ENCODE measurements at places on chromosomes 3 and 15. TPM values are rescaled to one million over a fixed set of nuclear protein-coding genes. Genes with fewer than 3 reads are reported as not detected.
A peak's percentile ranks its signal among the peaks of the same experiment; 100 is the strongest.

GRCh38 chr15:88476635-88477060 is 9.1 kb downstream of the MRPS11 start:
- DNase-seq: peak; percentile 15

GRCh38 chr3:101938262-101938847 is 89.0 kb downstream of the NFKBIZ start:
- DNase-seq: no peak

DNA sequence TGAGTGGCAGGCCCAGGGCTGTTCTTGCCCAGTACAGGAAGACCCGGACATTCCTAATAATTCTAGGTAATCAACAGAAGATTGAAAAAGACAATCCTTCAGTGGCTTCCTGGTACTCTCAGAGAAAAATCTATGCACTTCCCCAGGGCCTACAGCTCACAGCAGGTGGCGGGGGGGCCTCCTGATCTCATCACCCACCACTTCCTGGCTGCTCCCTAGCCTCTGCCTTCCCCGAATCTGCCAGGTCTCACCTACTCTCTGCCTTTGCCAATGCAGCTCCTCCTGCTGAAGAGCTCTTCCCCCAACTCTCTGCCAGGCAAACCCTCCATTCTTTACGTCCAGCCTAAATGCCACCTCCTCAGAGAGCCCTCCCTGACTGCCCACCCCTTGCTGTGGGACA is 37.5 kb downstream of the EHD4 start:
- no peak for DNase-seq

The REC114 gene
- not detected for total RNA-seq

The CCR1 gene
- 0.10 TPM for total RNA-seq

GRCh38 chr3:62110443-62111225 is 262.7 kb downstream of the FEZF2 start:
- no peak for DNase-seq

- DNase-seq: no peak
These were observed 134.6 kb downstream of the MEIS2 start for GRCh38 chr15:36965570-36966342.

DNA sequence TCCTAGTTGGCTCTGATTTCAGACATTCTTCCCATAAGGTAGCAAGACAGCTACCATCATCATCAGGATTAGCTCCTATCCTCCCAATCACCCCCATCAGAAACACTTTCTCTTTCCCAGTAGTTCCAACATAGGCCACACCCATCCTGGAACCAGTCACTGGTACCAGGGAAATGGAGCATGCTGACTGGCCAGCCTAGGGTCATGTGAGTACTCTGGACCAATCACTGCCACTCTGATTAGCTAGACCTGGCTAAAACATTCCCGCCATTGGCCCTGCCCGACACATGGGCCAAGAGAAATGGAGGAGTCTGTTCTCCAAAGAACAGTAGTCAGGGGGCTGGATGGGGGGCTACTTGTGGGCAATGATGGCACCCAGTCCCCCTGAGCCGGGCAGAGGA is 12.4 kb downstream of the EFCC1 start:
- DNase-seq: no peak

DNA sequence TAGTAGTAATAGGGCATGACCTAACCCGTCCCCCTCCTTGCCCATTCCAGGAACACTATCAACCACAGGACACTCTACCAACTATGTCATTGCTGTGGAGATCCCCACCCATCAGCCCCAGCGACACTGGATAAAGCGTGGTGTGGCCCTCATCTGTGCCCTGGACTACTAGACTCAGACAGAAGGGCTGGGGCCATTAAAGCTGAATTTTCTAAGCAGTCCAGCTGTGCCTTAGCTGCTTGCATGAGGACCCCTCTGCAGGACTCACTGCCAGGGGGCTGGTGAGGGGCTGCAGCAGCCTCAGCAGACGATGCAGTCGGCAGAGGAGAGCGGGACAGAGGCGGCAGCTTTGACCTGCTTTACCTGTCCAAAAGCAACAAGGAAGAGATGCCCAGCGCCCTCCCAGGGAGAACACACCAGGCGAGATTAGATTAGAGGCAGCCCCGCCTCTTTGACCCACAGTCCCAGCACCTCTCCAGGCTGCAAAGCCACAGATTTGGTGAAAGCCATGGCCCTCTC is 44.6 kb downstream of the SEMA3G start:
- DNase-seq: no peak
